Hepatocyte (in vitro differentiated cells): ENCODE measurements at places on chromosomes 1 and 21. TPM values are rescaled to one million over a fixed set of nuclear protein-coding genes. Genes with fewer than 3 reads are reported as not detected.
A peak's percentile ranks its signal among the peaks of the same experiment; 100 is the strongest.

DNA sequence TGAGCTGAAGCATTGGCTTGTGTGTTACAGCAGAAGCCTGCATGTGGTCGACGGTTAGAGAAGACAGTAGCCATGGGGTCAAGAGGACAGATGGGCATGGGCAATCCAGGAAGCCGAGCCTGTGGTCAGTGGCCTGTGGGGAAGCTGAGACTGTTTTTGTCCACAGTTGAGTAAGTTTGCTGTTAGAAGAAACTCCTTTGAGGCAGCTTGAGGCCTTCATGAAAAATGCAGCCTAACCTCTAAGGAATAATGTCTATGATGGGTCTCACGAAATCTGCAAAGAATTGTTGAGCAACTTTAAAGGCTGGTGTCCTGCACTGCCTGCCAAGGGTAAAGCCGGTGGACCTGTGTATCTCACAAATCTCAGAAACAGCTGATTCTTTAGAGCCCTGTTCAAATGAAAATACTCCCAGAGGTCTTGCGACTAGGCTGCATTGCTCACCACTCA is 322.4 kb downstream of the SETD4 start:
- DNase-seq, result no peak

GRCh38 chr1:40980068-40980452 is 564 bp downstream of the CTPS1 start:
- DNase-seq, result no peak

- DNase-seq, result no peak
These were observed 330.1 kb upstream of the PBX1 start for GRCh38 chr1:164228928-164229327.

GRCh38 chr1:50181027-50181663 is 72.4 kb downstream of the ELAVL4 start:
- DNase-seq, result peak; percentile 30

- DNase-seq, result no peak
These were observed 37.5 kb downstream of the GPR88 start for GRCh38 chr1:100575406-100575805.

DNA sequence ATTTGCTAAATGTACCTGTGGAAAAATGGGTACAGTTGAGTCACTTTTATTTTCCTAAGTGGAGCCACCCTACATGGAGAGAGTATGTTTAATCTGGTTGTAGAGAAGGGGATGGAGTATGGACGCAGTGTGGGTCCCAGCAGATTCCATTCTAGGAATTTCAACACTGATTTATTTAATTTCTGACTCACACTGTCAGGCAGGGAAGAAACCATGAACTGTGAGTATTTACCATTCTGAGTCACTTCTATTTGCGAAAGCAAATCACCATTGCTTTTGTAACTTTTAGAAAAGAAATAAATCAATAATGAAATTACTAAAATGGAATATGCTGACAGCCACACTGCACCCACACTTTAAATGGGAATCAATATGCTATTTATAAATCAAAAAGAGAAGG is 339.0 kb downstream of the DSCAM start:
- peak; percentile 16 for DNase-seq

GRCh38 chr1:205441716-205442050 is 14.2 kb downstream of the BLACAT1 start:
- no peak for DNase-seq

- no peak for DNase-seq
These were observed 788 bp upstream of the TXNIP start for GRCh38 chr1:145997016-145997717.

DNA sequence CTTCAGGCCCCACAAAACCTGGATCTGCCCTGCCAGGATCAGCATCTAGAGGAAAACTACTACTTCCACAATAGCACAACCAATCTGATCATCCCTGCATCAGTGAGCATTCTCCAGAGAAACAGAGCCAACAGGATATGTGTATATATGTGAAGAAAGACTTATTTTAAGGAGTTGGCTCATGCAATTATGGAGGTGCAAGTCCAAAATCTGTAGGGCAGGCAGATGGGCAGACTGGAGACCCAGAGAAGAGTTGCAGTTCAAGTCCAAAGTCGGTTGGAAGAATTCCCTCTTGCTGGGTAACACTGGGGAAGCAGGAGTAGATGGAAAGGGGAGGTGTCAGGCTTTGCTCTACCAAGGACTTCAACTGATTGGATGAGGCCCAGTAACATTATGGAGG is 4.9 kb upstream of the HENMT1 start:
- no peak for DNase-seq

DNA sequence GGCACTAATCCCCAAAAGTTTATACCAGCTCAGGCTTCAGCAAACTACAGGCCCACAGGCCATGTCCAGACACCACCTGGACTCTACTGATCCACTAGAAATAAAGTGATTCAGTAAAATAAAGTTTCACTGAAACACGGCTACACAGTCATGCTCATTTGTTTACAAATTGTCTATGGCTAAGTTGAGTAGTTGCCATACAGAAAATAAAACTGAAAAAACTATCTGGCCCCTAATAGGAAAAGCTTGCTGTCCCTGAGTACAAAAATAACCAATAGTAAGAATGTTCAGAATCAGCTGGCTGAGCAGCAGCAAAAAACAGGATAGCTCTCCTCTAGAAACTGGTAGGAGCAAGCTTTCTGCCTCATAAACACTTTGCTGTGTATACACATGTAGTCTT is 221.5 kb downstream of the RERE start:
- no peak for DNase-seq

GRCh38 chr1:13702425-13703127 is 2.6 kb downstream of the PRDM2 start:
- DNase-seq, result no peak

Gene INTS7
- polyA plus RNA-seq, result 11.8 and 14.6 TPM in 2 replicates

Gene AMY2A
- polyA plus RNA-seq, result not detected in 2 replicates

Gene LIPI
- not detected in 2 replicates for polyA plus RNA-seq

Gene OR2T27
- not detected in 2 replicates for polyA plus RNA-seq
